ENCODE measurements at places on chromosomes 12 and 14.

DNA sequence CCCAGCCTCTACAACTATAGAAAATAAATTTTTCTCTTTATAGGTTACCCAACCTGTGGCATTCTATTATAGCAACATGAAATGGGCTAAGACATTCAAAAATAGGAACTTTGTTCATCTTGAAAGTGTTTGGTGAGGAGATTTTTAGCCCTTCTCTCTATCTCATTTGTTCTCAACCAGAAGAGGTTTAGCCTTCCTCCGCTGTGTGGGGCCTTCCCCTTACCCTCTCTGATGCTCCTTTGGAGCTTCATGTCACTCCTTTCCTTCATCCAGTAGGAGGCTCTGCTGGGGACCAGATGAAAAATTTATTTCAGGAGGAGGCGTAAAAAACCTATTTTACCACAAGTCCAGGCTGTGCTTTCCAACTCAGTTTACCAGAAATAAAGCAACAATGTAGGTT lies 94.1 kb downstream of the RTN1 start:
- DNase-seq, result no peak

DNA sequence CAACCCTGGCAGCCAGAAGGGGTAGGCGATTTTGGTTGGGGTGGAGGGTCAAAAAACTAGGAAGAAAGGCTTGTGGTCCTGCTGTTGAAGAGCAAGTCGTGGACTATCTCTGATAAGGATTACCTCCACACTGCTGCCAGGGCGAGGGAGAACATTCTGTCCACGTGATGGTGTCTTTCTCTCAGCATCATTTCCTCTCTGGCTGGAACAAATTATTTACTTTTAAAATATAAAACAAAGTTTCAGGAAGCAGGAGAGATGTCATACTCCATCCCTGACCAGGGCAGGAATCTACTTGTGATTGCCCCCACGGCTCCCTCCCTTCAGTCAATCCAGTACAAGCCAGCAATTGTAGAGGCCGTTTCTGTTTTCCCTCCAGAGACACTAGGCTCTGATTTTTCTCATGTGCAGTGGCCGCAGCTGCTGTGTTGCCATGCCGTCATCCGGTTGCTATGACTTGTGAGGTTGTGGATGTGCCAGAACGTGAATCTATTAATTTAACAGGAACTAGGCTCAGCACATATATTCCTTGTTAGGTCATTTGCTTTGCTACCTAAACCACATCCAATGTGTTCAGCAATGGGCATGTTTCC lies 61.5 kb upstream of the PTGR2 start:
- DNase-seq, result peak; percentile 92

GRCh38 chr12:126474703-126475102 lies 1409.5 kb downstream of the AACS start:
- DNase-seq, result no peak

DNA sequence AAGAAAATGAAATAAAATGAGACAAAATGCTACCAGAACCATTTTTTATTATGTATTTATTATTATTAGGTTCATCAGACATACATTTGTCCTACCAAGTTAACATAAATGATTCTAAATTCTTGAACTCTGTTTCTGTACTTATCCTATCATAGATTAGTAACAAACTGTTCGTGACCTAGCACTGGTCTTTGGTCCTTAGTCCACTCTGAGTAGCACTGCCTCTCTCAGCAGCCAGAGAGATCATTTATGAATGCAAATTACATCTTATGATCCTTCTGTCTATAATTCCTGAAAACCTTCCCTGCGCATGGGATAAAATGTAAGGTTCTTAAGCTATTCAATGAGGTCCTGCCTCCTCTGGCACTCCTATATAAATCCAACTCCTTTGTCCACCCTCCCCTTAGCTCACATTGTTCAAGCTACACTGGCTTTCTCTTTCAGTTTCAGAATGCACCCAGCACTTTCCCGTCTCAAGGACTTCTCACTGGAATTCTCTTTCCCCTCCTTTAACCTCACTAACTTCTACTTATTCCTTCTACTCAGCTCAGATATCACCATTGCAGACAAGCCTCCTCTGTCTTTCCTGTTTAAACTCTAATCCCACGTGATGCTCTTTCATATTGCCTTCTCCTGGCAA lies 17.1 kb downstream of the PDZRN4 start:
- no peak for DNase-seq

GRCh38 chr14:72598306-72598705 lies 295.6 kb downstream of the DPF3 start:
- no peak for DNase-seq

- DNase-seq, result no peak
Measured at GRCh38 chr12:24605916-24606315, 343.0 kb downstream of the BCAT1 start.

DNA sequence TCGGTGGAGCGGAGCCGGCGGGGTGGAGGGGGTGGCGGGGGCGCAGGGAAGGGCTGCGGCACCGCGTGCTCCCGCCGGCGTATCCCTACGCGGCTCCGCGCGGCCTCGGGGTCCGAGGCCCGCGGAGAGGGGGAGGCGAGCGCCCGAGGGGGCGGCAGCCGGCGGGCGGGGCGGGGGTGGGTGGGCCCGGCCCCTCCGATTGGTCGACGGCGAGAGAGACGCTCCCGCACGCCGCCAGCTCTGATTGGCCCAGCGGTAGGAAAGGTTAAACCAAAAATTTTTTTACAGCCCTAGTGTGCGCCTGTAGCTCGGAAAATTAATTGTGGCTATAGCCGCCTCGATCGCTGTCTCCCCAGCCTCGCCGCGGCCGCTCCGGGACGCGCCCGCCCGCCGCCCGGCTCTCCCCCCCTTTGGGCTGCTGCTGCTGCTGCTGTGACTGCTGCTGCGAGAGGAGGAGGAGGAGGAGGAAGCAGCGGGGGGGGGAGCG lies at the start of gene FOXG1:
Gene FOXG1 (plus strand): TSS at position 319 of the 487 bp plus-strand sequence. CDS start 493 bp downstream, outside the sequence.
- DNase-seq, result no peak

DNA sequence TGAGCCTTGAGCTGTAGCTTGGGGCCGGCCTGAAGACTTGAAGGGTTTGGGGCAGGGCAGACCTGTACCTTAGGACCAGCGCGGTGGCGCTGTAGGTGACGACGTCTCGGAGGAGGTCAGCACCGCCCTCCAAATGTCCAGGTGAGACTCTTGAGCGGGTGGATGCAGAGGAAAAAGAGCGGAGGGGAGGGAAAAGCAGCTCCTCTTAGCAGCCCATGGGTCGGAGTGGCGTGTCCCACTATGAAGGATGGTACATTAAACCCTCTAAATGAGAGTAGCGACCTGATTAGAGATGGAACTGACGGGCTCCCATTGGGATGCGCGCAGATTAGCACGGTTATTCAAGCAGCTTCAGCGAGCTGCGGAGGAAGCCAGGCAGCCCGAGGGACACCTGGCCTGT lies 77.0 kb upstream of the MAP1LC3B2 start:
- DNase-seq, result no peak

DNA sequence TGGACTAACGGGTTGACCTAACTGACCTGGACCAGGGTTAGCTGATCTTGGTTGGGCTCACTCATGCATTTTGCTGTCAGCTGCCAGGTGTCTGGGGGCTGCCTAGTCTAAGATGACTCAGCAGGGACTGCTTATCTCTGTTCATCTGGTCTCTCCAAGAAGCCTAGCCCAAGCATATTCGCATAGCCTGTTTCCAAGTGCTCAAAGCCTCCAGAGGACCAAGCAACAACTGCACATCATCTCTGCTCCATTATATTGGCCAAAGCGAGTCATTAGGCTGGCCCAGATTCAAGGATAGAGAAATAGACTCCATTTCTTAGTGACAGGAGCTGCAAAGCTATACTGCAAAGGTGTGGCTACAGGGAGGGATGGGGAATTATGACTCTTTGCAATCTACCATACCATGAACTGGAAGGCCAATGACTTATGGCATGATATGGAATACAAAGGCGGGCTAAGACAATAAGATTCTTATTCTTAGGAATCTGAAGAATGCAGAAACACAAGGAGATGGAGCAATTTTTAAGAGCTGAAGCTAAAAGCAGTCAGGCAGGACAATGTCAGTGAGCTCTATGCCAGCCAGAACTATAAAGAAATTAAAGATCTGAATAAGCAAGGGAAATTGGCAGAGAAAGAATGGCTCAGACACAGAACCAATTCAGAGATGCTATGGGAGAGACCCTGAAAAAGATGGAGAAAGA lies 194.6 kb upstream of the FSCB start:
- peak; percentile 20 for DNase-seq

DNA sequence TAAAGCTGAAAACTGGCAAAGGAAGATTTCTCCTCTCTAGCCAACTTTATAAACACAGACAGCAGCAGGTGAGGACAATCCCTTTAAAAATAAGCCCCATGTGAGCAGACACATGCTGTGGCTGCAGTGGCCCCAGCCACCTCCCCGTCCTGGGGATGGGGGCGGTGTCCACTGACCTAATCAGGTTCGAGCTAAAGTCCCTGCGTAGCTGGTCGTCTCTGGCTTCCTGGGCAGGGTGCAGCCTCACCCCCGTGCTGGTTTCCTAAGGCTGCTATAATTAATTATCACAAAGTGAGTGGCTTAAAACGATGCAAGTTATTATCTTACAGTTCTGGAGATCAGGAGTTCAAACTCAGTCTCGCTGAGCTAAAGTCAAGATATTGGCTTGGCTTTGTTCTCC lies 1.0 kb downstream of the BDKRB1 start:
- no peak for DNase-seq

- no peak for DNase-seq
Measured at GRCh38 chr14:28116716-28117115, 649.9 kb upstream of the FOXG1 start.

DNA sequence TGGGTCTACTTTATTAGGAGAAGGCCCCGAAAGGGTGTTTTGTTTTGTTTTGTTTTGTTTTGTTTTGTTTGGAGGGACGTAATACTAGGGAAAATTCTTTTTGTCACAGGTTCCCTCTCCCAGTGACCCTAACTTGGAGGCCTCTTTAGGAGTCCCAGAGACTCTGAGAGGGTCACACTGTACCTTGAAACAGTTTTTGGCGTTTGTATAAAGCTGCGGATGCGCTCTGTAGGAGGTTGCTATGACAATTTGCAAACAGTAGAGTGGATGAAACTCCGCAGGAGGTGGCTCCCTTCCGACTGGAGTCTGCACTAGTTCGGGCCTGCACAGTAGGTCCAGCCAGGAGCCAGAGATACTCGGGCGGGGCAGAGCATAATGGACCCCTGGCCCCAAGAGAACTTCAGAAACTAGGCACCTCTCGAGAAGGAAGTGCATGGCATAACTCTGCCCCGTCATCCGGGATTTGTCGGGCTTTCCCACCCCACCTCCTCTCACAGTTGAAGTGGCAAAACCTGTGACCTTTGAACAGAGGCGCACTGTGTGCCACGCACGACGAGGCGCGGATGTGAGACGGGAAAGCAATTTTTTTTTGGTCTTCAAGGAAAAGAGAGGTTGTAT lies 1.3 kb upstream of the DYRK2 start:
- DNase-seq, result peak; percentile 43

DNA sequence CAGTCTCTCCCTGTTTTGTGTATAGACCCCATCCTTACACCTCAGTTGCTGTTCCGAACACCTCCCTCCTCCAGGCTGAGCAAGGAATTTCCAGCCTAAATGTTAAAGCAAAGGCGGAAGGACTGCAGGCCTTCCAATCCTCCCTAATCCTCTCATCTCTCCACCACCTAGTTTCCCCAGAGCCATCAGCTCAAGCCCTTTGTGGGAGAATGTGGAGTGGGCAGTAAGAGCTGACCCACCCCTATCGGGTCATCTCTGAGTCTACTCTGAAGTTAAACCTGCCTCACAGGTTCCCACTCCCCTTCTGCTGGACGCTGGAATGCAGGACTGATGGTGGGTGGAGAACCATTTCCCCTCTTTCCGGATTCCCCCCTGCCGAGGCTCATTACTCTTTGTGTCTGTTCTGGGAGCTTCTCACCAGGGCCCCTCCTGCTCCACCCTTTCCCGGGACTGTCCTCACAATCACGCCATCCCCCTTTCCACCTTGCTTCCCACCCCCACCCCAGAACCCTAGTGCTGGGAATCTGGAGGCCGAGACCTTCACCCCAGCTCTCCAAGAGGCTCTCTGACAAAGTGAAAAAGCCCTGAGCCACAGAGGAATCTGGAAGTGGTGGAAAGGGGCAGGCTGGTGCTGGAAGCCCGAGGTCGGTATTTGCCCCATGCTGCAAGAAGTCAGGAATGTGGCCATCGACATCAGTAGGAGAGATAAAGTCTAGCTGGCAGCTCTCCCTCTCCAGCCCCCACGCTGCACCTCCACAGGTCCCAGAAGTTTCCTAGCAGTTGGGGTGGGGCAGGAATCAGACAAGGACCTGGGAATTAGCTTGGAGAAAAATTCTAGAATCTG lies 3.3 kb upstream of the KRT18 start:
- DNase-seq, result no peak

GRCh38 chr14:59225281-59225680 lies 36.8 kb downstream of the DAAM1 start:
- no peak for DNase-seq

DNA sequence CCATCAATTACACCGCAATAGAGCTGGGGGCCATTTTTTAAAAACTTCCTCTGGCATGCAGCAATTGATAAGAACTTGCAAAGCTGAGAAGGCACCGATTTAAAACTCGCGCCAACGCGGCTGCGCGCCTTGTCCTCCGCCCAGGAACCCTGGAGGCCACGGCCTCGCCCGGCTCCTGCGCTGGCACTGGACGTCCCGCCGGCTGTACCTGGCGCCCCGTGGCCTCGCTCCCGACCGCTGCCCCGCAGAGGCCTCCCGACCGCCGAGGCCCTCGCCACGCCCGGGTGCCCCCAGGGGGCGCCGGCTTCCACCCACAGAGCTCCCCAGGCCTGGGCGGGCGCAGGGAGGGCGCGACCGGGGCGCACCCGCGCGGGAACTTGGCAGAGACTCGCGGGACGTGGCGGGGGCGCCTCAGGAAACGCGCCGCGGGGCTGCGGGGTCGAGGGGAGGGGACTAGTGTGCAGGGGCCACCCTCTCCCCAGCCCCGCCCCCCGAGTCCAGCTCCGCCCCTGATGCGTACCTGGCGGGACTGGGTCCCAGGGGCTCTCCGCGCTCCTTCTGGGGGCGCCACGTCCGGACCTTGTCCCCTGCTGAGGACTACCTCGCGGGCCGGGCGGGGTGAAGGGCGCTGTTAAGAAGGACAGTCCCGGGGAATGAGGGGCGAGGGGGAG lies 65.7 kb downstream of the TNFAIP2 start:
- no peak for DNase-seq

GRCh38 chr12:92673756-92674155 lies 29.0 kb upstream of the PLEKHG7 start:
- no peak for DNase-seq

- no peak for DNase-seq
Measured at GRCh38 chr12:83843541-83843940, 1069.1 kb downstream of the SLC6A15 start.

Data from hindlimb muscle (tissue), 1 donor.